ENCODE measurements at places on chromosomes 13 and 19.

DNA sequence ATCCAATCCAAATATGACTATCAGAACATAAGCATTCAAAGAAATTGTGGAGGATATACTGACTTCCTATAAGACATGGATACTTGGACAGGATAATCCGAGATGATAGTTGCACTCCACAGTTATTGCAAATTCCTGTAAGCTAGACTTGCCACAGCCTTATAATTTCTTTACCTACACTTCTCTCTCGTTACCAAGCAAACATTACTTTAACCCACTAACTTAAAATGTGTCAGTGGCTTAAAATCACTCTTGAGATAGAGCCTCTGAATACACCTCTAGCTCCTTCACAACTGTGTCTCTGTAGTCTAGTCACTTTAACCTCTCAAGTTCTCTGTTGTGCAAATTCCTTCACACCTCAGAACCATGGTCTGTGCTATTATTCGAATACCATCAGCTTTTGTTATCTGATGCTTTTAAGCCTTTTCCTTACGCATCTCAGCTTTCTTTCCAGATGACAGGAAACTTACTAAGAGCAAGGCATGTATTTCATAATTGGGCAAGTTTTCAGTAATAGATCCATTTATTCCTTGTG, 474.9 kb upstream of the MIR17HG start:
- DNase-seq = peak; percentile 9

GRCh38 chr13:56352361-56352760, 788.4 kb upstream of the PRR20A start:
- DNase-seq = no peak

GRCh38 chr13:109026266-109026665, 396.9 kb downstream of the MYO16 start:
- no peak for DNase-seq

GRCh38 chr19:29858000-29858596, 46.3 kb downstream of the CCNE1 start:
- DNase-seq = no peak

DNA sequence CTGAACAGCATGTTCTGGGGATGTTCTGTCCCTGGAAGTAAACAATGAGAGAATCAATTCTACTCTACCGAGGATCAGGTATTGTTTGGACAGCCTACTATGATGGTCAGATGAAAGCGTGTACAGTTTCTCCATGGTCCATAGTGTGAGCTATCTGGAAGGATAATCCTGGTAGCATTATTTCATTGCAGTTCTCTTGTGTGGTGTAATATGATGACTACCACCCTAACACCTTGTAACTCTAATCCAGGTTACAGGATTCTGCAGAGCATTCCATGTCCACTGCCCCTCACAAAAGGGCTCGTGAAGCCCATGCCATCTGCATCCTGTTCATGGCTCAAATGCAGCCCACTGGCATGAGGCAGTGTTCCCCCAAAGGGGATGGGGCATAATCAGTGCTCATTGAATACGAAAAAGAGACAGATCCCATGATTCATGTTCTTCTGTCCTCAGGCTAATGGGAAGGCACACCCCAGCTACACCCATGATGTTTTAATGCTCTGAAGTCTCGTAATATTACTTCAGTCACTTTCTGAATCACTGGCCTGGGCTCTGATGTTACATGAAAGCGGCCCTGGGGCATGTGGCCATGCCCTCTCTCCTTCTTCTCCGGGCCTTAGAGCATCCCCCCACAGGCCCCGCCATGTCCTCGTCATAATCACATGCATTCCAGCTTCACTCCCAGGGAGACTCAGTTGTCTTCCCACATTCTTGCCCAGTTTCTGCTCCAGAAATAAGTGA, 68.4 kb downstream of the HSPH1 start:
- no peak for DNase-seq

Data from amniotic epithelial cell (primary cell).